NCI-H1694 (cell line): ENCODE measurements at places on chromosomes 1 and 21.

DNA sequence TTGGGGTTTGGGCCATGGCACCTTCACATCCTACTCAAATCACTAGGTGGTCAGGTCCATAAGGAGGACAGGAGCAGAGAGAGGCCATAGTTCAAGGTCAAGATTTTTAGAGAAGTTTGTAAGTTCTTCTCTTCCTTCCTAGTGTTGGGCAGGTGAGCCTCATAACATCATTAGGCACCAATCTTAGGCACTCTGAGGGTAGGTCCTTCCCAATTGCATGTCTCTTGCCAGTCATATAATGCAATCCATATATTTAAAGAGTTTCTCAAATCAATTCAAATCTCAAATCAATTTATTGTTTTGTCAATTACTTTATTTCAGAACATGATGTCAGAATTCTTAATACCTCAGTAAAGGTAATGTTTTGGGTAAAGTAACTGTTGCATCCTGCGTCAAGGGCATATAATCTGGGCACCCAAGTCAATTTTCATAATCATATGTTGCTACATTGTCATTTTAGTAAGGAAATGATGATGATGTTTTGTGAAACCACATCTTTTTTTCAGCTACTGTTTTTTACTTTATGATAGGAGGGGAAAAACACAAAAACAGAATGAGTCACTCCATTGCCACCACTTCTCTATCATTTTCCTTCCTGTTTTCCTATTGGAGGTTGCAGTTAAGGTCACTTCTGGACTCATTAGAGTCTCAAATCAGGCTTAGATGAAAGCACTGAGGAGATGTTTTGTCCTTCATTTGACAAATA is 122.7 kb downstream of the UCHL5 start:
- DNase-seq: no peak

GRCh38 chr1:170407581-170407980 is 124.4 kb upstream of the GORAB start:
- DNase-seq: no peak

DNA sequence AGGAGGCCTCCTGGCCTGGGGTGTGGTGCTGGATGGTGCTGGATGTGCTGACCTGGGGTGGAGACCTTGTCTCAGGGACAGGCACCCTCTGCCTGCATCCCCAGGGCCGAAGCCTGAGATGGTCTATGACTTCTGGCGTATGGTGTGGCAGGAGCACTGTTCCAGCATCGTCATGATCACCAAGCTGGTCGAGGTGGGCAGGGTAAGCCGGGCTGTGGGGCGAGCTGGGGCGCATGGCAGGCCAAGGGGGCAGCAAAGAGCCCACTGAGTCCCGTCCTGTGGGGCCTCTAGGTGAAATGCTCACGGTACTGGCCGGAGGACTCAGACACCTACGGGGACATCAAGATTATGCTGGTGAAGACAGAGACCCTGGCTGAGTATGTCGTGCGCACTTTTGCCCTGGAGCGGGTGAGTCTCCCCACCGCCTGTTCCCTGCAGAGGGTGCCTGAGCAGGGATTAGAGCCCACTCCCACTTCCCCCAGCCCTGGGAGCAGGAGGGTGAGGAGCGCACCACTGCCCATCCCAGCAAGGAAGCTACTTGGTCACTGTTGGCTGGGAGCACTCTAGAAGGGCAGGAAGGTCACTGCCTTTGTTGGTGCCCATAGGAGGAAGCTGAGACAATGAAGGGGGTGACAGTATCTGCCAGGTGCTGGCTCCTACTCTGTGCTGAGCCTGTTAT is 75.2 kb downstream of the PTPRU start:
- DNase-seq: no peak

GRCh38 chr1:75342786-75343185 is 208.6 kb downstream of the LHX8 start:
- no peak for DNase-seq

- DNase-seq: no peak
These were observed 95.7 kb downstream of the DYRK1A start for GRCh38 chr21:37462087-37462861.

- no peak for DNase-seq
These were observed 181.0 kb downstream of the GIPC2 start for GRCh38 chr1:78226784-78227183.
